LHCN-M2 (cell line): ENCODE measurements at places on chromosomes 5 and 9. TPM values are rescaled to one million over a fixed set of nuclear protein-coding genes. Genes with fewer than 3 reads are reported as not detected.

NRG2 gene
- total RNA-seq, result not detected in 2 replicates

DNA sequence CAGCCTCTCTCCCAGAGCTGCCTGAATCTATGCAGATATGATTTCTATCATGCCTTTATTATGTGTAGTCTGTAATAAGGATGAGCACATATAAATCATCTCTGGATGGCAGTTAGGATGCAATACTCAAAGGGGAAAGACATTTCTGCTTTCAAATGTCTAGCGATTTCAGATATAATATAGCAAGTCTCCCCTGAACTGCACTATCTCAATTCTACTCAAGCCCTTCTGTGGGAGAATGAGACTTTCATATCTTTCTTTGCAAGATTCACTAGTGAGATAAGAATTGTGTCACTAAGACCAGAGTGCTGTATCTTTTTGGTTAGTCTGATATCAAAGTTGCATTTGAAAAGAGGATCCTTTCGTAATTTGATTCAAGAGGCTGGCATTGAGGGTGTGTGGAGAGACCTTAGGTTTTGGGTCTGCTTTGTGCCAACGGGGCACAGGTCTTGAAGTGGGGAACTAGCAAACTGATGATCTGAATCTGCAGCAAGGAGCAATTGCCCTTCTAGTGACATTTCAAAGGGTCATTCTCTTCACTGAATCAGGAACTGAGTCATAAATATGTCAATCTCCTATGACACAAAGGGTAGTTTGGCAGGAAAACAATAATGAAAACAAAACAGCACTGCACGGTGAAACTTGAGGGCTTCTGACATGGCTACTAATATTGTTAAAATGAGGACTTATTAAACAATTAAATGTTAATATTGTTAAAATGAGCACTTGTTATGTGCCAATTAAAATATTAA, 305.5 kb upstream of the CLINT1 start:
- DNase-seq, result no peak

DNA sequence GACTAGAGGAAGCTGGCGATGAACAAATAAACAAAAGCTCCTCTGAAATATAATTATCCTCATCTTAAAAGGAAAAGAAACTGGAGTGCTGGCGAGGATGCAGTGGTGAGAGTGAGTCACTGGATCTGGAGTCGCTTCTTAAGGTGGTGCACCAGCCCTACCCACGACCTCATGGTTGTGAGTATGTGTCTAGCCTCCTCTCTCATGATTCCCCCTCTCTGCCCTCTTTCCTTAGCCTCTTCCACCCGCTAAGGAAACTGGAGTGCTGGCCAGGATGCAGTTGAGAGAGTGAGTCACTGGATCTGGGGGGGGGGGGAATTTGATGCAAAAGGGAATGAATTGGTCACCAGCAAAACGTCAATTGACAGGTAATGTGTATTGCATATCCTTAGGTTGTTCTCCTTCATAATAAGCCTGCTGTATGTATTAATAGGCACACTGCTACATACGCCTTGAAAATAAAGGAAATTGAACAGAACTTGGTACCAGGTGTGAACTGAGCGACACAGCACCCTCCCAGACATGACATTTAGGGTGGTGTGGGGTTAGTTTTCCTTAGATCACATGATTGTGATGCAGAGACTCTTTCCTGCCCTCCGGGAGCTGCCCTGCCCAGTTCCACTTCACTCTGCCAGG, 36.3 kb upstream of the EBF1 start:
- peak; percentile 67 for DNase-seq

DNA sequence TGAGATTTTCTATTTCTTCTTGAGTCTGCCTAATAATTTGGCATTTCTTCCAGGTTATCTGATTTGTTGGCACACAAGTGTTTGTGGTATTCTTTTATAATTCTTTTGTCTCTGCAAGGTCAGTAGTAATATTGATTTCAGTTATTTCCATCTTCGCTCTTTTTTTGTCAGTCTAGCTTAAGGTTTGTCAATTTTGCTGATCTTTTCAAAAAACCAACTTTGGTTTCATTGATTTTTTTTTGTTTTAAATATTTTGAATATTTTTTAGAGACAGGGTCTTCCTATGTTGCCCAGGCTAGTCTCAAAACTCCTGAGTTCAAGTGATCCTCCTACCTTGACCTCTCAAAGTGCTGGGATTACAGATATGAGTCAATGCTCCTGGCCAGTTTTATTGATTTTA, 162.8 kb downstream of the BARX1 start:
- no peak for DNase-seq

- no peak for DNase-seq
Measured at GRCh38 chr9:125066839-125067619, 76.3 kb downstream of the SCAI start.

DNA sequence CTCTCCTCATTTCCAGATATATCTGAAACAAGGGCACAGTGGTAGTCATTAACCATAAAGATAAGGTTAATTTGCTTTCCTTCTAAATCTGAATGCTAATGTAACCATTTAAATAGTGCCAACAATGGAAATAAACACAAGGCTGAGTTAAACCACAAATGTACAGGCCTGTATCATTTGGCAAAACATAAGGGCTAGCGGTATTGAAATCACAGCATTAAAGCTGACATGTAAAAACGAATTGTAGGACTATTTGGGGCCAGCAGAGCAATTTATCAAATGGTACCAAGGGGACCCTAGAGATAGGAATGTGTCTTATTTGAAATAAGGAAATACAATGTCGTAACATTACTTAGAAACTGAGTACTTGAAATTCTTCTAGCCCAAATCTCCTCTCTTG, 247.5 kb upstream of the RPS23 start:
- no peak for DNase-seq

DNA sequence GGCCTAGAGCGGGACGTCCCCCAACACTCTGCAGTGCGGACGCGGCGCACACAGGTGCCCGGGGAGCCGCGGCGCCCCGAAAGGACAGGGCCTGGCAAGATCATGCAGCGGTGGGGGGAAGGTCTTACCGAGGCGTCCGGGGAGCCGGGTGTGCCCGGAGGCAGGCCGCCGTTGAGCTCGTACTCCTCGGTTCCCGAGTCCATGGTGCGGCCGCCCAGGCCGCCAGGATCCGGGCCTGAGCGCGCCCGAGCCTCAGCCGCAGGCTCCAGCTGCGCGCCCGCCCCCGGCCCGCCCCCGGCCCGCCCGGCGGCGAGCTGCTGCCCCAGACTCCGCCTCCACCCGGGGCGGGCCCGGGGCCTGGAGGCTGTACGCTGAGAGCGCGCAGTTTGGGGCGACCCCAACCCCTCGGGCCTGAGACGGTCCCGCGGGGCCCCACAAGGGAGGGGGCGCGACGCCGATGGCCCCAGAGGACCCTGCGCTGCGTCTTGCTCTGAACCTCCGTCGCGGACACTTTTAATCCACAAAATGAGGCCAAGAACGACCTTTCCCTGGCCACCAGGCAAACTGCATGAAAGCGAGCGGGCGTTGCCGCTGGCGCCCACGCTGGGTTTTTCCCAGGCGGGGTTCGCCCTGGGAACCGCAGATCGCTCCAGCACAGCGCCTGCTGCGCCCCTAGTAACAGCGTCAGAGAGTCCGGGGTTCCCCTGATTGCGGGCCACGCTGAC, at the start of gene NINJ1:
Gene NINJ1, minus strand, starts transcription at position 237 of the 725 bp plus-strand sequence. Its CDS starts 34 bp downstream, at position 203.
- DNase-seq, result peak; percentile 42

DNA sequence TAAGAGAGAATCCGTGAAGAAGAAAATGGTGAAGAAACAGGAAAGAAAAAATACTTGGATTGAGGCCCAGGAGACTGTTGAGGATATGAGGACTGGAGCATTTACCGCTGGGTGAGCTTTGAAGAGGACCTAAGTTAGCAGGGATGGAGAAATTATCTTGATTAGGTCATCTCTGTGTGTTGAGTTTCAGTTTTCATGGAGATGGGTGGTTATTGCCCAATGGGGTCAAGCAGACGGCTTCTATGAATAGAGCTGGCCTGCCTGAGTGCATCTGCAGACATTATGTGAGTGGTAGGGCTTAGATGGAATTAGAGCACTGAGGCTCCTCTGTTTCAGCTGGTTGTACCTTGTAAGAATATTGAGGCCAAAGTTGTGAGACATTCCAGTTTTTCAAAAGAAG, 245.4 kb upstream of the FBXL7 start:
- no peak for DNase-seq

SARDH gene
- 52.5 and 54.8 TPM in 2 replicates for total RNA-seq

GRCh38 chr5:81125959-81126358, 107.2 kb upstream of the CKMT2 start:
- DNase-seq, result no peak

SOHLH1 gene
- not detected in 2 replicates for total RNA-seq

DNA sequence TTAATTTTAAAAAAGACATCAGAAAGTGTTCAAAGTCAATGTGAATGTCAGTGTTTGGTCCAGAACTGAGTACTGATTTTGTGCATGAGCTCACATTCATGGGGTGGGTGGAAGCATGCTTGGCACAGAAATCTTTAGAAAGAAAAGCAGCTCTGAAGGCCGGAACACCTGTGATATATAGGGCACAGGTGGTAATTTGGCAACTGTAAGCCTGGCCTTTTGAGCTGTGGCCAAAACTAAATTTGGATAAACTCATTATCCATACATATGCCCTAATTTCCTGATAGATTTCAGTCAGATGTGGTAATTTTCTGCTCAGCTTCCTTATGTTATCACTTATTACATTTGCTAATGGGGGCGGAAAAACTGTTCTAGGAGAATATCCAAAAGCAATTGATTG, 211.4 kb downstream of the HCN1 start:
- no peak for DNase-seq

- no peak for DNase-seq
Measured at GRCh38 chr9:38107405-38107804, 38.4 kb upstream of the SHB start.

- DNase-seq, result no peak
Measured at GRCh38 chr5:540906-541538, 16.8 kb upstream of the SLC9A3 start.

DNA sequence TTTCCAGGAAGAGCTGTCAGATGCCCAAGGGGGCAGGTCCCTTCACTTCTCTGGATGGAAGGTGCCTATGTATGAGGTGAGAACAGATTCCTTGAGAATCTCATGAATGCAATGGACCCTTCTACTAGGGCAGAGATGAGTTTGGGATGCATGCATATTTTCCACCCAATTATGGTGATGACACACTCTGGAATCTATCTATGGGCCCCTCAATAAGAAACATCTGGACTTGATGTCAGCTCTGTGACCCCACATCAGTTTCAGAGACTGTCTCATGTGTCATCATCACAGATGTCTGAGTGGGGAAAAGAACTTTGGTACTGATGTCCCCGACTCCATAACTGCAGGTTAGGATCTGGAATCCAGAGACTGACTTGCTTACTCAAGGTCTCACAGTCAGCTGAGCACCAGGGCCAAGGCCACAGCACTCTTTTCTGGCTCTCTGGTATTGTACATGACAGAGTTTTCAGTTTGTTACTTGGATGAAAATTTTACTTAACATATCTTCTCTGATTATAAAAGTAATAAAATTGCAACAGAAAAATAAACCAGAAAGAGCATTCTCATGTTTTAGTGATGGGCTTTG, 177.0 kb downstream of the DCP2 start:
- DNase-seq, result no peak

IL5 gene
- total RNA-seq, result not detected in 2 replicates

TARS1 gene
- 160 and 171 TPM in 2 replicates for total RNA-seq

GRCh38 chr5:32618962-32619361, 33.6 kb downstream of the SUB1 start:
- DNase-seq, result no peak

DNA sequence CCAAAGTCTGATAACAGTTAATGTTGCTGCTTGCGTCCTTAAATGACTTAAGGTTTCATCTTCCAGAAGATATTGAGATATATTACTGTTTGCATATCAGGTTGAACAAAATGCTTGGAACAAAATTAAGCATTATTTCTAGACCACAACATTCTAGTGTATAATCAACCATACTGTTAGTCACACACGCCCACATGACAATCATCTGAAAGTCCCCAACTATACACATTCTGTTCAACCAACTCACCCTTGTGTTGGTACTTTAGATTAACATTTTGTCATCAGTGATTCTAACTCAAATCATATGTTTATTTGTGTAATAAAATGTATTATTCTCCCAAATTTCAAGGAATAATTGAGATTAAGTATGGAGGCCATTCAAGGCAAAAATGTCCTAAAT, 47.3 kb downstream of the LURAP1L start:
- DNase-seq, result no peak

DNA sequence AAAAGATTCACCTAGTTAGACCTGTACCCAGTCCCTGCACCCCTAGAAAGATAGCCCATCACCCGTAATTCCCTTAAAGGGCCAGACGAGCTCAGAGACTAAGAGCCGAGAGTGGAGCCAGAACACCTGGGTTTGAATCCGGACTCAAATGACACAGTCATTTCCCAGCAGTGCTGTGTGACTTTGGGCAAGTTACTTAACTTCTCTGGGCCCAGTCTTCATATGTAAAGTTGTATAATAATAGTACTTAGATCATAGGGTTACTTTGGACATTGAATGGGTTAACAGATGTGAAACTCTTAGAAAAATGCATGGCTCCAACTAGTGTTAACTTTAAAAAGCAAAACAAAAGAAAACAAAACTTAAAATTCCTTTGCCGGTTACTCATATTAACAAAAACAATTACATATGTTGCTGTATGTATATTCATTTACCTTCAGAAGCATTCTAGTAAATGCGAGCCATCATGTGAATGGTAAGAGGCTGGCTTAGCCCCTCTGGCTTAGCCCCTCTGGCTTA, 40.4 kb upstream of the RASGRF2 start:
- DNase-seq, result peak; percentile 5

DNA sequence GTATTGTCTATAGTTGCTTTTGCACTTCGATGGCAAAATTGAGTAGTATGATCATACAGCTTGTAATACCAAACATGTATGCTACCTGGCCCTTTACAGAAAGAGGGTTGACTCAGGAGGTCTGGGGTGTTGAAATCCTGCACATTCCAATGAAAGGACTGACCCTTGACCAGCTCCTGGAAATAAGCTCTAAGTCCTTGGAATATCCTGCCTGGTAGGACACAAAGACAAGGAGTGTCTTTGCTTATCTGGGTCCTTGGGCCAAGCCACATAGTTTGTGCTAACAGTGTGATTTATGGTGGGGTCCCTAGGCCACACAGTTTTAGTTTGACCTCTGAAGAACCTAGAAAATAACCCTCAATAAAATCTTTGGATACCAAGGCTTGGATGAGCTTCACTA, 89.3 kb upstream of the FTMT start:
- no peak for DNase-seq

GRCh38 chr5:171624396-171624795, 161.2 kb upstream of the SMIM23 start:
- no peak for DNase-seq

DNA sequence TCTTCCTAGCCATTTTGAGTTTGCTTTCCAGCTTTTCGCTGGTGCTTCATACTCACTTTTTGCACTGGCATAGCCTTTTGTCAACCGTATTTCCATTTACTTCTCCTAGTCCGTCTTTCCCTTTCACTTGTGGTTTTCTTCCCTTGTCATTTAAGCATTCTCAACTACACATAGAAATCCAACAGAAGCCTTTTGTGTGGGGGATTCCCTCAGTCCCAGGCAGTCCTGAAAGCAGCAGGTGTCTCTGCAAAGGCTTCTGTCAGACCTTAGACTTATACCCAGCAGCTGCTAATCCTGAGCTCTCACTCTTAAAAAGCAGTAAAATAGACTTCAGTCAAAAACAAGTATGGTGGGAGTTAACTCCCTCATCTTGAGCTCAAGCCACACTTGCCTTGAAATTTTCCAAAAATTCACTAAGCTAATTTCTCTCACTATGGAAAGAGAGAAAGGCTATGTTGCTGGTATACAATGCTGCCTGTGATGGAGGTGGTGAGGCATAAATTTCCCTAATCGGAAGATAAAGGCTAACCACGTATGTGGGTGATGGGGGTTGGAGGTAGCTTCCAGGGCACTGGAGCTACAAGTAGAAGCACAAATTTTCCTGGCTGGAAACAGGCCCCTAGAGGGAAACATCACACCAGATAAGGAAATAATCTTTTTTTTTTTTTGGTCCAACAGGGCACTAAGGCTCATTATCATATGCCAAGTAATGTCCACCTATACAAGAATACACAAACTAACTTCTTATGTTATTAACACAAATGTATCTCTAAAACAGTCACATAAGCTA, 34.8 kb upstream of the IFNK start:
- no peak for DNase-seq
